ENCODE measurements at places on chromosomes 7 and 10.

DNA sequence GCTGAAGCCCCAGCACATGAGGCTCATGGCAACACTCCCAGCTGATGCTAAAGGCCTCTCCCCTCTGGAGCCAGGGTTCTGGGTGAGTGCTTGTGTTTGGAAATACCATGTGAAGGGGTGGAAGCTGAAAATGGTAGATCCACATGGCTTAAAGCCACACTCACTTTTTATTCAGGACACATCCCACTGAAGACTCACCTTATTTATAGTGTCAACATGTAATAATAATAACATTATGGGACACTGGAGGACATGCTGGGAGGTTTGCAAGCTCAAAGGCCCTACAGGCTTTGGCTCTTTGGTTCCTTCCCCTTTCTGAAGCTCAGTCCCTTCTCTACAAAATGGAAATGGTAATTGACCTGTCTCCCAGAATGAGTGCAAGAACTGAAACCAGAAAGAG is 318.0 kb downstream of the GRID1 start:
- no peak for DNase-seq

DNA sequence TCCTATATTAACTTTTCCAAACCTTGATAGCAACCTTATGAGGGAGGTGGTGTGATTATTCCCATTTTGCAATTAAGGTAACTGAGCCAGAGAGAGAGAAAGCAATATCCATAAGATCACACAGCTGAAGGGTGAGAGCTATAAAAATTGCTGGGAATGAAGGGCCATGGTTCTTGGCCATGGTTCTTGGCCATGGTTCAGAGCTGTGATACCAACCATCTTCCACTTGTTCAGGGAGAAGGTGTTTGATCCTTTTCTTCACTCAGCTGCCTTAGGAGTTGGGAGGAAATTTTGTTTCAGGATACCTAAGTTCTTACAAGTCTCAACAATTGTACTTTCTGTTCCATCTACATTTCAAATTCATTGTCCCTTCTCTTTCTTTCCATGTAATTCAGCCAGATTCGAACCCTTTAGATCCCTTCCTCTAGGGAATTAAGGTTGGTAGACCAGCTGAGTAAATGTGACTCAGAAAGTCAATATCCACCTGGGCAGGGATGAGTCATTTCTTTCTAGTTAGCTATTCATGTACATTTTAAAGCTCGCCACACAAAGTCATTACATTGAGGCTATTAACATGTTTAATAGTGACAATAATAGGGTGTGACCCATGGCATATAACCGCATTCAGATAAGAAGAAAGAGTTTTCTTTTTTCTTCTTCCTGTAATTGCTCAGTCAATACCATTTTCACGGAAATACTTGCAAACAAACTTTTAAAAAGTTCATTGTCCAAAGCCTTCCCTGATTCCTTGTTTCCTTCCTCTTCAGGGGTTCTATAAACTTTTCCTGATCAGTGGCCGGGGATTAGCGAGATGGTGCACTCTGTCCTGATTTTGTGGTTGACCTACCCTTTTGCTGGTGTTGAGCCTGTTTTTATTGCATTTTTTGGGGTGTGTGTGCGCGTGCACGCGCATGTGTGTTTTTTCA is 143.4 kb downstream of the TCF7L2 start:
- no peak for DNase-seq

GRCh38 chr10:71725998-71726579 is 6.5 kb upstream of the C10orf105 start:
- no peak for DNase-seq

DNA sequence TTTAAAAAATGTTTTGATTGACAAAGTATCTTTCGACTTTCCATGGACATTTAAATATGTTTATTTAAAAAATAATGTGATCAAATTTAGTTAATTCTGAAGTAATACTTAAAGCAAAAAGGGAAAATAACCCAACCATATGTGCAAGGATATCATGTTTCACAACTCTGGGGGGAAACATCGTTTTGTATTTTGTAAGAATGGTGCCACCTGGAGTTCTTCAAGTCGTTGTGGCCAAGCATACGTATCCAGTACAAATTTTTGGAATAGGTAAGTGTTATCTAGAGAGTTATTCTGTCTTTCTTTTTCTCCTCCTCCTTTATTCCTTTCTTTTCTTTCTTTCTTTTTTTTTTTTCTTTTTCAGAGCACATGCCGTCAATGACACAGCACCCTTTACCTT is 176.2 kb upstream of the CSTF2T start:
- no peak for DNase-seq

GRCh38 chr10:102702742-102703141 is 11.5 kb downstream of the ARL3 start:
- DNase-seq: no peak

DNA sequence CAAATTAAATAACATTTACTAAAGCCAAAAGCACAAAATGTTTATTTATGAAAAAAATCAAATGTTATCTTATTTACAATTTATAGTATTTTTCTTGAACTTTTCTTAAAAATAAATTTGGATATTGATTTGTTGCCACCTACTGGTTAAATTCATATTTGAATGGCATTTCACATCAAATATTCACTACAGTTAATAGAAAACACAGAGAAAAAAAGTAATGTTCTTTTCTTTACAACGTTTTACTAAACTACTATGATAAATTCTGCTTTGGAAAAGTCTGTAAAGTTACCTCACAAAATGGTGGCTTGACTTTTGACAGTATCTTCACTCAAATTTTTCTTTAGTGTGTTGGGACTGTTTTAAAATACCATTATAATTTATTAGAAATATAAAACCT is 52.7 kb downstream of the SRPK2 start:
- no peak for DNase-seq

- DNase-seq: no peak
Observed at GRCh38 chr10:3525832-3526449, 259.1 kb downstream of the KLF6 start.

GRCh38 chr10:114151486-114151885 is 22.5 kb downstream of the CCDC186 start:
- no peak for DNase-seq

- no peak for DNase-seq
Observed at GRCh38 chr7:128417071-128417470, 7.3 kb upstream of the IMPDH1 start.

GRCh38 chr7:67589183-67589582 is 592.5 kb downstream of the TYW1 start:
- DNase-seq: no peak

DNA sequence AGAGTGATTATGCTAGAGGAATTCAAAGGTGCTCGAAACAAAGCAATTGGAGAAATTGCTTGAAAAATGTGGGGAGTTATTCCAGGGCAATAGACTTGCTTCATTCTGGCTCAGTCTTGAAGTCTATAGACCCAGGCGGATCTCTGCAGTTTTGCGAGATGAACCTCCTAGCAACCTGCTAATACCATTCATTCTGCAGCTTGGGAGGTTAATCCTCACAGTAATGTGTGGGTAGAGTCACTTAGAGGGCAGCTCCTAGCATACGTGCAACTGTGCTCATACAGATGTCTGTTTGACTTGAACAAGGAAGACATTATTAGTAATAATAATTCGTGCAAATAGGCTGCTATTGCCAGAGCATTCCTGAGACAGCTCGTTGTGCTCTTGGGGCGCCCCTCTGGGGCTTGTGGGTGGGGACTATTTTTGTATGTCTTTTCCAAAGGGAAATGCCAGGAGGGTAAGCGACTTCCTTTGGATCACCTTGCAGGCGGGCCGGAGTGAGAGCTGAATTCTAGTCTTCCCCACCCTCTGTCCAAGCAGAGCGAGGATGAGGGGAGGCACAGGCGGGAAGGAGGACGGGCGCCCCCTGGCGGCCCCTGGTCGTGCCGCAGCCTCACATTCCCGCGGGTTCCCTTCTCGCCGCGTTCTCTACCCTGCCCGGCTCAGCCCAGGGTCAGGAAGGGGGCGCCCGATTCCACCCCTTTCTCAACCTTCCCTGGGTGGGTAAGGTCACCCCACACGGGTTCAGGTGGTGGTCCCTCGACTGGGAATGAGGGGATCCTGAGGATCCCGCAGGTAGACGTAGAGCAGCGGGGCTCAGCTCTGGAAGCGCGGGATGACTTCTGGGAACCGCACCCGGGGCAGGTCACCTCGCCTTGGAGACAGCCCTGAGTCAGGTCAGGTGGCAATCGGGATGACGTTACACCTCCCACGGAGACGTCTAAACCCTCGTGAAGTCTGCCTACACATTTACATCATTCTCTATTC is 241.5 kb downstream of the PHTF2 start:
- no peak for DNase-seq

DNA sequence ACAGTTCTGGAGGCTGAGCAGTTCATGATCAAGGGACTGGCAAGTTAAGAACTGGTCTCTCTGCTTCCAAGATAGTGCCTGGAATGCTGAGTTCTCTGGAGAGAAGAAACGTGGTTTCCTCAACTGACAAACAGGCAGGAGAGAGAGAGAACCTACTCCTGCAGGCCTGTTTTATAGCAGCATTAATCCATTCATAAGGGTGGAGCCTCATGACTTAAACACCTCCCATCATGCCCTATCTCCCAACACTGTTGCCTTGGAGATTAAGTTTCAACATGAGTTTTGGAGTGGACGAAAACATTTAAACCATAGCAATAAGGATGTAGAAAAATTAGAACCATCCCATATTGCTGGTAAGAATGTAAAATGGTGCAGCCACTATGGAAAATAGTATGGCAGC is 32.3 kb upstream of the IMMP2L start:
- no peak for DNase-seq

GRCh38 chr10:120963594-120964220 is 112.5 kb downstream of the WDR11 start:
- no peak for DNase-seq

DNA sequence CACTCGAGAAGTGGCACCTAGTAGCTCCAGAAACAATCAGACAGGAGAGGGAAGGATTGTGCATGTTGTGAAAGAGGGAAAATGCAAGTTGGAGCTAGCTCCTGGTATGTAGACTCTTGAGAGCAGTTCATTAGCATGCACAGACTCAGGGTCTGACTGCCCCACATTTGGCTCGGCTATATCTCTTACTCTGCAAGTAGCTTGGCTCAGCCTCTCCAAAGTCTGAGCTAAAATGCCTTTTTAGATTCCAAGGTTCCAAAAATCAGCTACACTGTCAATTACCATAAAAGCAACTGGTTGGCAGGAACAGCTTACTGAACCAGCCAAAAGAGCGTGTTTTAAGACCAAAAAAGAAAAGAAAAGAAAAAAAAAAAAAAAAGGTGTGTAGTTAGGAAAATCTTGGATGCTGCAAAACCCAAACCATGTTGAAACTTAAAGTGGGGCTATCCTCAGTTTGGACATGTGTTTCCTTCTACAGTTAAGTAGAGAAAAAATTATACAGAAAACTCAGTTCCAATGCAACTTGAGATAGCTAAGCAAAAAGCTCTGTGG is 65.5 kb downstream of the MKX start:
- no peak for DNase-seq

- no peak for DNase-seq
Observed at GRCh38 chr10:132538790-132539421, 1.3 kb downstream of the INPP5A start.

DNA sequence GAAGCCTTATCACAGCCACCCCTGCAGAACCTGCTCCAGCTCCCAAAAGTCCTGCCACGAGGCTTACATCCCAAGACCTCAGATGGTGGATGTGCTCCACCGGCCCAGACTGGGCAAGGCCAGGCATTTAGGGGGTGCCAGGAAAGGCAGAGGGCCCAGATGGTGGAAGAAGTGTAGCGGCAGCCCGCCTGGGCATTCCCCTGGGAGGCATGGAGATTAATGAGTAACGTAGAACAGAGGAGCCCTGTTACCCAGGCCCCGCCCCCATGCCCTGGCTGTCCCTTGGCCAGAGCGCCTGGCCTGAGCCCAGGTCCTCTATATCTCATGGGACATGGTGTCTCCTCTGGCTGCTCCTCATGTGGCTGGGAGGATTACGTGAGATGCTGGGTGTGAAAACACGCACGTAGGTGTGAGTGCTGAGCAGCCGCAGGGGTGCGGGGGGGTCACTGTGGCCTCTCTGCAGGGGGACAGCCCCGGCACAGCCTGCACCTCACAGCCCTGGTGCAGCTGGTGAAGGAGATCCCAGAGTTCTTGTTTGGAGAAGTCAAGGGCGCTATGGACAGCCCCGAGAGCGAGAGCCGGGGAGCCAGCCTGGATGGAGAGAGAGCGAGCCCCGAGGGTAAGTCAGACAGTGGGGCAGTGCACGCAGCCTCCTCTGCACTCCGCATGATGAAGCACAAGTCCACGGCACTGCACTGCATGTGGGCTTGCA is 52.9 kb downstream of the ZNF467 start:
- no peak for DNase-seq

DNA sequence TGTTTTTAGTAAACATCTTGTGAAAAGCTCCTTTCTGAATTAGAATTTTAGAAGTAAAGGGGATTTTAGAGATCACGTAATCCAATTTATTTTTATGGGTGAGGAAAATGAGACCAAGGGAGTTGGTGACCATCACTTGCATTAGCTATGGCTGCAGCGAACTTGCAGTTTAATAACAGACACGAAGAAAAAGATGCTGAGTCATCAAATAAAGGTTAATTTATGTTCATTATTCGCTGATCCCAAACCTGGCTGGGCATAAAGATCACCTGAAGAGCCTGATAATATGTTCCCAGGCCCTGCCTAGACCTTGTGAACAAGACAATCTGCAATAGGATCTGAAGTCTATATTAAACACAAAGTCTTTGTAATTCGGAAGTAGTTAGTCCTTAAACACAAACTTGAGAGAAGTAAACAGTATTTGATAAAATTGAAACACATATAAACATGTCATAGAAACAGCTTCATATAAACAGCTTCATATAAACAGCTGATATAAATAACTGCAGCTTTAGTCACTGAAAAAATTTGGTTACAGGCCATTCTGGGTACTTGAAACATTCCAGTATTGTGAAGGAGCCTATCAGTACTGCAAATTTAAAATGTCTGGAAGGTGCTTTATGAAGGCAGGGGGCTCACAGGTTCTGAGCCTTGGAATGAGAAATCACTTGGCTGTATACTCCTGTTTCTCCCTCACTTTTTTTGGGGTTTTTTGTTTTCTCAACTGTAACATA is 16.5 kb downstream of the GPR158 start:
- no peak for DNase-seq

- no peak for DNase-seq
Observed at GRCh38 chr10:60208676-60209269, 180.9 kb downstream of the ANK3 start.

GRCh38 chr7:750111-750905 is 23.2 kb upstream of the PRKAR1B start:
- DNase-seq: no peak

- no peak for DNase-seq
Observed at GRCh38 chr10:35351021-35351420, 14.7 kb downstream of the CCNY start.

DNA sequence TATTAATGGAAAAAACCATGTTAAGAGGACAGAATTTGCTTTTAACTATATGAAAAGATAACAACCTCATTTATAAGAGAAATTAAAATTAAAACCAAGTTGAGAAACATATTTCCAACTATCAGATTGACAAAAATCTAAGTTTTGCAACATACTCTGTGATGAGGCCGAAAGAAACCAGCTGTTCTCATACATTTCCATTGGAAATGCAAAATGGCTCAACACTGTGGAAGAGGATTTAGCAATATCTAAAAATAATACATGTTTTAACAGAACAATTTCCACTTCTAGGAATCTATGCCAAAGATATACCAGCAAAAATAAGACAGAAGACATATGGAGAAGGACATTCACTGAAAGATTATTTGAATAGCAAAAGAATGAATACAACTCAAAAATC is 268.8 kb downstream of the DYNC1I1 start:
- no peak for DNase-seq
